NCI-H510A (cell line): ENCODE measurements at places on chromosomes 11 and 22.

GRCh38 chr11:130431331-130431773 lies 2.9 kb upstream of the ADAMTS8 start:
- peak; percentile 10 for DNase-seq

GRCh38 chr11:108732395-108732794 lies 67.5 kb downstream of the DDX10 start:
- DNase-seq, result peak; percentile 13

DNA sequence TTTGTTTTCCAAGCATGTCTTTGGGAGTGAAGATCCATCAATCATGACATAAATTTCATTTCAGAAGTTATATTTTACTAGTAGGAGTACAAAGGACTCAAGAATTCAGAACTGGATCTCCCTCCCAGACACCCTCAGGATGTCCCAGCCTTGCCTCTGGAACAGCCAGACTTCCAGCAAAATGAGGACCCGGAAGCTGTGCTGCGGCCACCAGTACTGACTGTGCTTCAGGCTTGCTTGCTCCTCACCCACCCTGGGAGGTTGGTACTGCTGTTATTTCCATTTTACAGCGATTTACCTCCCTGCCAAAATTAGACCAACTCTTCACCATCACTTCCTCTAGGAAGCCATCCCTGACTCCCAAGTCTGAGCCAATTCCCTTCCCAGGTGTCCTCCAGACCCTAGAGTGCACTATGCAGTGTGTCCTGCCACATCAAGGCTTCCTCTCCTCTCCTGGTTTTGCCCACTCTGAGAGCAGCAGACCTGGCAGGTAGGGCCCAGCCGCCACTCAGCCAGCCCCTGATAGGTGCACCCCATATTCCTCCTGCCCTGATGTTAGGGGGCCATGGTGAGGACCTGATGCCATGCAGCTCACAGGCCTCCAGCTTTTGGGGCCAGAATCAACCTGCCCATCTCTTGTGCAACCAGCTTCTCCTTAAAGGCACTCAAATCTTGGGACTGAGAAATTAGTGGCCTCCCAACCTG lies 47.3 kb upstream of the WNT7B start:
- no peak for DNase-seq

GRCh38 chr11:35145271-35145670 lies 6.3 kb downstream of the CD44 start:
- no peak for DNase-seq

GRCh38 chr11:36870361-36870760 lies 272.3 kb upstream of the RAG2 start:
- no peak for DNase-seq
